ENCODE measurements at places on chromosomes 3 and 15.

- DNase-seq = no peak
Measured at GRCh38 chr15:53671545-53671944, 87.9 kb downstream of the WDR72 start.

DNA sequence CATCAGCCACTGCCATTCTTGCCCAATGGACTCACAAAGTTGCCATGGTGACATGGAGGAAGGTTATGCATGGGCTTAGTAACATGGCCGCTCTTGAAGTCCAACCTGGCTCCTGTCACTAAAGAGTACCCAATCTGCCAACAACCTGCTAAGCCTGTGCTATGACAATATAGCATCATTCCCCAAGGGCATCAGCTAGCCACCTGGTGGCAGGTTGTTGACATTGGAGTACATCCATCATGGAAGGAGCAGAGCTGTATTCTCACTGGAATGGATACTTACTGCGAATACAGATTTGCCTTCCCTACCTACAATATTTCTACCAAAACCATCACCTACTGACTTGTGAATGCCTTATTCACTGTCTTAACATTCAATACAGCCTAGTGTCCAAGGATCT lies 138.9 kb upstream of the RORA start:
- DNase-seq = no peak

- DNase-seq = no peak
Measured at GRCh38 chr15:51759557-51760070, 8.2 kb downstream of the TMOD2 start.

DNA sequence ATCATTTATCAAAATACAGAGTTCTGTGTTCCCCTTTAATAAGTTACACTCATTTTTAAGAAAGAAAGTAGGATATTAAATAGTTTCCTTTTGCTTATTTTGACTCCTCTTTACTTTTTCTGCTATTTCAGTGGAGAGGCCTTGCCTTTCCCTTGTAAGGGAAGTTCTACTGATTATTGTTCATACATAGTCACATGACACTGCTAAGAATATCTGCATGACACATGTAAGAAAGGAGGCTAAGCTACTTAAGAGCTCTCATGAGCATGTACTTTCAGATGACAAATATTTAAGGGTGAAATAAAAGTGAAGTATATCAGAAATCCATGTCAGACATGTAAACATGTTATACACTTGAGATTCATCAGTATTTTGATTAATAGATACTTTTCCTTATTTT lies 39.0 kb downstream of the MYRIP start:
- no peak for DNase-seq

GRCh38 chr15:55660153-55660552 lies 72.0 kb upstream of the PYGO1 start:
- no peak for DNase-seq

DNA sequence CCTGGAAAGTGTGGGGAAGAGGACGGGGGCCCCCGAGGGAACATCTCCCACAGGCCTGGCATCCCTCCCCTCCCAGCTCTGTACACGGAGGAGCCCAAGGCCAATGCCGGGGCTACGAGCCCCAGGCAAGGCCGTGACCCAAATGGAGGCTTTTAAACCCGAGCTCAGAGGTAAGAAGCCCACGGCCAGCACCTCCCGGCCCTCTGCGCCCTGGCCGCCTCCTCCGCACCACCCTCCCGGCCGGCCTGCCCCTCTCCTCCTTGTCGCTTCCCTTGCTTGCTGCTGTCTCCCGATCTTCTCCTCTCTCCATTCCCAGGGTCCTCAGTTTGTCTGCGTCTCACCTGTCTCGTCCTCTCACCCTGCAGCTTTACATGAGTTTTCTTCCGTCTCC lies 1.3 kb downstream of the MUC4 start:
- no peak for DNase-seq

DNA sequence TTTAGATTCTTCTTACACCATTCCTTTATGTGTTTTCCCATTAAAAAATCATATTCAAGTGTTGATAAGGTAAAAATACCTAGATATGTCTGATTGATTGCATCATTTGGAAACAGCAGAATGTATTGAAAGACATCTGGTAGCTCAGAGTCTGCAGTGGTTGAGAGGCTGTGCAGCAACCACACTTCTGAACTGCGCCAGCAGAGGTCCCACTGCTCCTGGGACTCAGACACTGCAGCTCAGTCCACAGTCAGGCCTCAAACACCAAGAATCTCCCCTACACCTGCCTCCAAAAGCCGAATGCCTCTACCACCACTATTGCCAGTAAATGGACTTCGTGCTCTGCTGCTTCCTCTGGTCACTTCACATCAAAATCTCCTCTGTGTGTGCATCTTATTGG lies 176.9 kb upstream of the LMCD1 start:
- DNase-seq = peak; percentile 13

DNA sequence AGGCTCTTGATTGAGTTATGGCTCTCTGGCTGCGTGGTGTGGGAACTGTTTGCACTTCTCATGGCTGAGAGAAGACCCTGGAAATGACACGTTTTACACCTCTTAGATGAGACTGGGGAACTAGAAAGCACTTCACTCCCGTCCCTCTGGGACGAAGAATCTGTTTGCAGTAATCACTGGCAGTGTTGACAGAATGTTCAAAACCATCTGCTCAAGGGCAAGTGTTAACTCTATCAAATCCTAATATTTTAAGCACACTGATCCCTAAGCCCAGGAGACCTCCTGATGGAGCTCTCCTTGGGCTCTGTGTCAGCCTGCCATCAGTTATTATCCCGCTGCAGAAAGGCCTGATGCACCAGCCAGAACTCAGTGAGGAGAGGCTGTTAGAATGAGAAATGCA lies 323.8 kb upstream of the DNAJC19 start:
- DNase-seq = no peak

GRCh38 chr3:64578062-64578770 lies 109.6 kb downstream of the ADAMTS9 start:
- no peak for DNase-seq

- no peak for DNase-seq
Measured at GRCh38 chr15:70235347-70235746, 137.6 kb upstream of the TLE3 start.

- no peak for DNase-seq
Measured at GRCh38 chr15:30953731-30954378, 37.6 kb downstream of the MTMR10 start.

DNA sequence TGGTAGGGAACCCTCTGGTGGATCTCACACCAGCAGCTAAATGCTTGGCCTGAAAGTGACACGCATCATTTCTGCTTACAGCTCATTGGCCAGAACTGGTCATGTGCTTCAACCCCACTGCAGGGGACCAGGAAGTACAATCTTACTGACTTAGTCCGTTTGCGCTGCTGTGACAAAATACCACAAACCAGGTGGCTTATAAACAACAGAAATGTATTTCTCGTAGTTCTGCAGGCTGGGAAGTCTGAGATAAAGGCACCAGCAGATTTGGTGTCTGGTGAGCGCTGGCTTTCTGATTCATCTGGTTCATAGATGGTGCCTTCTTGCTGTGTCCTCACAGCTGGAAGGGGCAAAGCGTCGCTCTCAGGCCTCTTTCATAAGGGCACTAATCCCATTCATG lies 77.4 kb upstream of the SELENOK start:
- no peak for DNase-seq

- DNase-seq = no peak
Measured at GRCh38 chr3:152556731-152557254, 278.1 kb upstream of the P2RY1 start.

GRCh38 chr3:29057326-29057725 lies 223.5 kb upstream of the RBMS3 start:
- no peak for DNase-seq

GRCh38 chr3:129917423-129918007 lies 24.0 kb upstream of the TMCC1 start:
- no peak for DNase-seq

- no peak for DNase-seq
Measured at GRCh38 chr3:115280506-115280905, 133.4 kb upstream of the ZBTB20 start.

DNA sequence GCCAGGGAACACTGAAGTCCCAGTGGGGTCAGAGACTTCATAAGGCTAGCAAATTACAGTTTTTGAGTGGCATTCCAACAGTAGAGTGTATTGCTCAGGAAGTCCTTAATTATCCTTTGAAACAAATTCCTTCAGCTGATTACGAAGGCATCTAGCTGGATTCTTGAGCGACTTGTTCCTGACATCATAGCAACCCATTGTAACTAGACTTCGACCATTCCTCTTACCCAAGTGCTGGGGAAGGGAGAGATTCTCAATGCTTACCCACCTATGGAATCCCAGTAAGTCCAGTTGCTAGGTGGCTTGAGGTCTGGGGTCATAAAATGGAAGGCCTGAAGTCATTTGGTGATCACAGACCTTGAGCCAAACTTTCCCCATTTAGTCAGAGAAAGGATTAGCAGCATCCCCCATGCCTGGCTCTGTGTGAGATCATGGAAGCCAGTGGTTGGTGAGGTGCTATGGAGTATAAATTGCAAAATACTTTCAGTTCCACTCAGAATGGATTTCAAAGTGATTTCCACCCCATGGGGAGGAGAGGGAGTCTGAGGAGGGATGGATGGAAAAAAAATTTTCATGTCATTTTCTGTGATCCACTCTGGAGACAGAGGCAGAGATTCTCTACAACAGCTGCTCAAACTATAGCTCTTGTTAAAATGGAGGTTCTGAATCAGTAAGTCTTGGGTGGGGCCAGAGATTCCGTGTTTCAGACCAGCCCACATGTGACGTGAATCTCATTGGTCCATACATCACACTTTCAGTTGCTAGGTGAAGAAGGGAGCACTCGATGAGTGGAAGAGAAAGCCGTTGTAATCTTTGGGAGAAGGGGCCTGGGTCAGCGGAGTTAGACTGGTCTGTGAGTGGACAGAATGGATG lies 45.7 kb downstream of the CD86 start:
- DNase-seq = no peak

DNA sequence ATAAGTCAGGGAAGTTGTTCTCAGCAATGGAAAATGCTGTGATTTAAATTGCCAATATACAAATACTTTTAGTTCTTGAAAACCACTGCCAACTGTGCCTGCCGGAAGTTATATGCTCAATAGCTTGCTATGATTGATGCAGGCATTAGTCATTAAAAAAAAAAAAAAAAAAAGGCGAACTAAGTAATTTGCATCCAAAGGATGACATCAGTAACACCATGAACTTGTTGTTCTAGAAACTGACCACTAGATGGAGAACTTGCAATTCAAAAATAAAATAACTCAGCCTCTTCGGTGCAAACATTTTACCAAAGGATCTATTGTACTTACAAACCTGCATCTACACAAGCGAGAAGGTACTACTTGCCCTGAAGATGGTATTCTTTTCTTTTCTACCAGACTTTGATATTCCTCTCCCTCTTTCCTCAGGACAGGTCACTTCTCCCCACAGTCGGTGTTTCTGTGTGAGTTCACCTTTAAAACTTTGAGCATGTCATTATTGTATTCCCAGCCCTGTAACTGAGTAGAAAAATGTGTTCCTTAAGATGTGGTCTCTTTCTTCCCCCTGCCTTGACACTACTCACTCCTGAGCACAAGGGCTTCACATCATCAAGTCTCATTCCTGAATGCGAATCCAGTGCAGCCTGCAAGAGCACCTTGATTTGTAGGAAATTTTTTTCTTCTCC lies 115.0 kb upstream of the VEPH1 start:
- no peak for DNase-seq

DNA sequence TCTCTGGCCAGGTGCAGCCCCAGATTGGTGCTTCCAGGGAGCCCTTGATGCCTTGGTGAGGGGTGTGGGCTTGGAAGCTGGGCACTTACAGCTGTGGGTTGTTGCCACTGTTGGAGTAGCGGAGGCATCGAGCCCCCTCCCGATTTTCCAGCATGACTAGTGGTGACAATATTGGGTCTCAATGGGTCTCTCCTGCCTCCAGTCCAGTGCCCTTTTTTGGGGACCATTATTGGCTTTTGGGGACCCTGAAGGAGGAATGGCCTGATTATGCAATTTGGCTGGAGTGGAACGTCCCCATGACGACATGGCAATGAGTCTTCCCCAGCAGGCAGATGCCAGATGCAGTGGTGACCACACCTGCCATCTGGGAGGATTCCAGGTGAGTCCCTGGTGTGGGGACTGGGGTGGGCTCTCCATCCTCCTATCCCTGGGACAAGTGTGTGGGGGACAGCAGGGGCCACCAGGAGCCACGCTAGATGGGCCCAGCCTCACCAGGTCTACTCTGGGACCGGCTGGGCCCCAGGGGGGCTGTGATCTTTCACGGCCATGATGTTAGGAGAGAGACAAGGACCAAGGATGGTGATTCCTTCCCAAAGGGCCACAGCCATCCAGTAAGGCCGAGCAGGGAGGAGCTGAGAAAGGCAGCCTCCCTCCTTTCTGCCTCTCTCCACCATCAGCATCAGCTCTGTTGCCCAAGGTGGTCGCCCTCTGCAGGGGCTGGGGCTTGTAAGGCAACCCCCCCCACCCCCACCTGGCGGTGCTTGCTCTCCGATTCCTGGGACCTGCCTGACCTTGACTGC lies 196.8 kb downstream of the GOLGA6L6 start:
- DNase-seq = no peak

- DNase-seq = no peak
Measured at GRCh38 chr3:155658671-155659261, 86.1 kb downstream of the PLCH1 start.

DNA sequence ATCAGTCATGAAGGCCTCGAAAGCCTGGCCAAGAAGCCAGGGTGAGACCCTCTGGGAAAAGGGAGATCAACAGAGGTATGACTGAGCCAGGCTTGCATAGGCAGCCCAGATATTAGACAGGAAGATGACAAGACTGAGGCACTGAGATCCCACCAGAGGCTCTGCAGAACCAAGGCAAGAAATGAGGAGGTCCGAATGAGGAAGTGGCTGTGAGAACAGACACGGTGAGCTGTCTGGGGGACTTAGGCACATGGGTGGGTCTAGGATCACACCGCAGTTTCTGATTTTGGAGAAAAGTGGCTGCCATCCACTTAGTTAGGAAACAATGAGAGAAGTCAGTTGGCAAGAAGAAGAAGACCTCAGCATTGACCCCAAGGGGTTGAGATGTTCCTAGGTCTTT lies 31.5 kb upstream of the PRSS50 start:
- no peak for DNase-seq

DNA sequence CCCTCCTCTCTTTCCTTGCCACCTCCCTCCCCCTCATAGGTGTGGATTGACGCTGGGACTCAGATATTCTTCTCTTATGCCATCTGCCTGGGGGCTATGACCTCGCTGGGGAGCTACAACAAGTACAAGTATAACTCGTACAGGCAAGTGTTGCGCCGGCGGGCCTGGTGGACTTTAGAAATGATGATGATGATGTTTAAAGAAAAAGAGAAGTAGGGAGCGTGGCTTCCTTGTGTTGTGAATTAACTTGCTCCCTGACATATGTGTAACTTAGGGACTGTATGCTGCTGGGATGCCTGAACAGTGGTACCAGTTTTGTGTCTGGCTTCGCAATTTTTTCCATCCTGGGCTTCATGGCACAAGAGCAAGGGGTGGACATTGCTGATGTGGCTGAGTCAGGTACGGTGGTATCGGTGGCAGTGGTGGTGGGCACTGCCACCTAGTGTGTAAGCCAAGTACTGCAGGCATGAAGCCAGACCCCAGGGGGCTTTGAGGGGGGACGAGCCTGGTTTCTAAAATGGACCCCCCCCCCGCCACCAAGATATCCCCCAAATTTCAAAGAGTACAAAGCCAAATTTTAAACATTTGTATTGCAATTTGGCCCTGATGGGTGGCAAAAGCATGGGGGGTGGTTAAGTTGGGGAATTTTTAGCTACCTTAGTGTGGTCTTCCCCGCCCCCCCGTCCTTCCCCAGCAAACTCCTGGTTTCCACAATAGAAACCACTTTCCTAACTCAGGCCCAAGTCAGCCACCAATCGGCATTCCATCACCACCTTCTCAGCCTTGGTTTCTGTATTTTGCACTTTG lies 65.6 kb downstream of the SLC6A6 start:
- DNase-seq = peak; percentile 10

- no peak for DNase-seq
Measured at GRCh38 chr3:186401556-186401955, 39.5 kb upstream of the DGKG start.

Measured in stimulated activated CD8-positive, alpha-beta memory T cell treated with anti-CD3 and anti-CD28 coated beads, Interleukin-4, amount 100 ng/mL, for 1 hour (primary cell).